ENCODE measurements at places on chromosomes 1 and 21.

DNA sequence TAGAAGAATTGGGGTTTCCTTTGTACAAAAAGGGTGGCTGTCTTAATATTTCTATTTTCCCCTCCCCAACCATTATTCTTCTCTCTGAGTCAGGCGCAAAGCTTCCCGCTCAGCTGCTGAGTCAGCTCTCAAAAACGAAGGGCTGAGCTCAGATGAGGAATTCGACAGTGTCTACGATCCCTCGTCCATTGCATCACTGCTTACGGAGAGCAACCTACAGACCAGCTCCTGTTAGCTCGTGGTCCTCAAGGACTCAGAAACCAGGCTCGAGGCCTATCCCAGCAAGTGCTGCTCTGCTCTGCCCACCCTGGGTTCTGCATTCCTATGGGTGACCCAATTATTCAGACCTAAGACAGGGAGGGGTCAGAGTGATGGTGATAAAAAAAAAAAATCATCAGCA is 3.0 kb upstream of the TUFT1 start:
- no peak for DNase-seq

- DNase-seq: no peak
Measured at GRCh38 chr1:156608981-156609380, 7.7 kb upstream of the GPATCH4 start.

GRCh38 chr1:41742219-41742618 is 176.5 kb downstream of the HIVEP3 start:
- DNase-seq: peak; percentile 15

DNA sequence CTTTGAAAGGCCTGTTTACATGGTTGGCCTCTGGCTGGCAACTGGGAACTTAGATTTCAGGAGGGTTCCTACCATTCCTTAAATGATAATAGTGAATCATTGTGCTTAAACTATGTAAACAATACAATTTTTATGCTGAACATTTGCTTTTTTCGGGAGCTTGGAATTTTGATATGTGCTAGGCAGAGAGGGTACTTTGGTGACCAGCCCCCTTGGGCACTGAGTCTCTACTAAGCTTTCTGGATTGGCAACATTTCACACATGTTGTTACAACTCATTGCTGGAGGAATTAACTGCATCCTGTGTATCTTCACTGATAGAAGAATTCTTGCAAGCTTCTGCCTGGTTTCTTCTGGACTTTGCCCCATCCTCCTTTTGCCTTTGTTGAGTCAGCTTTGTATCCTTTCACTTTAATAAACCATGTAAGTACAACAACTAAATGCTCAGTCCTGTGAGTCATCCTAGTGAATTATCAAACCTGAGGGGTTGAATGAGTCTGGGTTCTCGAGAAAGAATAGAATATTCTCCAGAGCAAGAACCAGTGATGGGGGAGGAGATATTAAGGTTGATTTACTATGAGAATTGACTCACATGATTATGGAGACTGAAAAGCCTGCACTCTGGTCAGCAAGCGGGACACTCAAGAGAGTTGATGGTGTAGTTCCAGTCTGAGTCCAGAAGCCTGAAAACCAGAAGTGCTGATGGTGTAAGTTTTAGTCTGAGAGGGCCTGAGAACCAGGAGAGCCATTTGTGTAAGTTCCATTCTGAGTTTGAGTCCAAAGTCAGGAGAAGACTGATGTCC is 3.1 kb upstream of the SLC16A4 start:
- no peak for DNase-seq

GRCh38 chr1:200359610-200360163 is 50.1 kb downstream of the ZNF281 start:
- DNase-seq: no peak

DNA sequence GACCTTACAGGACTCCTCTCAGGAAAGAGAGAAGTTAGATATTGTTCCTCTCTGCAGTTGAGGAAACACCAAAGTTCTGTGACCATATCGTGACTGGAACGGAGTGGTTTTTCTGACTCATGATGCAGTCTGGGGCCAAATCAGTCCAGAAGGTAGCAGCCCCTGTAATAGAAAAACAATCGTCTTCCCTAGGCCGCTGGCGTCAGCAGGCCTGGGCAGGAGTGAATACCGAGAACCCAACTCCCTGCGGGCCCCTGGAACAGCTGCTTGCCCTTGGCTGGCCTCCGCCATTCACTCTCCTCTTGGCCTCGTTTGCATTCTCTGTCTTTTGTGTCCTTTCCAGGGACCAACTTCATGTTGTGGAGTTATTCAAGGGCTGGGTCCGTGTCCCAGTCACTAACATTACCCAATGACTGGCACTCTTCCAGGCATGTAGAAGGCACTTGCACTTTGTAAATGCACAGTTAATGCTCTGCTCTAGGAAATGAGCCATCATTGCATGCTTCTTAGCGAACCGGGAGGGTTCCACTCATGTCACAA is 10.9 kb upstream of the CD101 start:
- DNase-seq: no peak

DNA sequence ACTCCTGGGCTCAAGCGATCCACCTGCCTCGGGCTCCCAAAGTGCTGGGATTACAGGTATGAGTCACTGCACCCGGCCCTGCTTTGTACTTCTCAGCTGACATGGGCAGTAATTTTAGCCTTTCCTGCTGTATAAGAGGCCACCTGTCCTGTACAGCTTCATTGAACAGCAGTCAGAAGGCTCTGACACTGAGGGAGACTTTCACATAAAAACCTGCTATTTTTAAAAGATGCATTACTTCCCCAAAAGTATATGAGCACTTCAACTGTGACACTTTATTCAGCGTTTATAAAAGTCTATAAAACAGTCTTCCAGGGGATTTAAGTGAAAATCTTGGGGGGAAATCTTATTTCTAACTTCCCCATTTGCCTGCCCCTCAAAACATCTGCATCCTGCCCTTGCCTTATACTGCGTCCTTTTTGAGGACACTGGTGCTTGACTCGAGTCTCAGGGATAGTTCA is 17.6 kb downstream of the RNU5D-1 start:
- no peak for DNase-seq

DNA sequence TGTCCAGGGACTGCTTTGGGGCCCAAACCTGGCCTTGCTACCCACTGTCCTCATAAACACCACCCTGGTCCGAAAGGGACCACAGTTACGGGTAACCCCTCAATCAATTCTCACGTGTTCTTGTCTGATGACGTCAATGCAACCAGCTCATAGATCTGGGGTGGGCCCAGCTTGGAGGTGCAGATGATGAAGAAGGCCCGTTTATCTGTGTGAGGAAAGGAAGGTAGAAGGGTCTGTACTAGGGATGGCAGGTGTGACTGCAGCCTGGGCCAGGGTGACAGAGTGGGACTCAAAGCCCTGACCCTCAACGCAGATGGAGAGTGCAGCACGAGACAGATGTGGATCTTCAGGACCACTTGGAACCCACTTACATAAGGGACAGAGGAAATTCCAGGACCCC is 22.1 kb downstream of the LRRC71 start:
- no peak for DNase-seq

DNA sequence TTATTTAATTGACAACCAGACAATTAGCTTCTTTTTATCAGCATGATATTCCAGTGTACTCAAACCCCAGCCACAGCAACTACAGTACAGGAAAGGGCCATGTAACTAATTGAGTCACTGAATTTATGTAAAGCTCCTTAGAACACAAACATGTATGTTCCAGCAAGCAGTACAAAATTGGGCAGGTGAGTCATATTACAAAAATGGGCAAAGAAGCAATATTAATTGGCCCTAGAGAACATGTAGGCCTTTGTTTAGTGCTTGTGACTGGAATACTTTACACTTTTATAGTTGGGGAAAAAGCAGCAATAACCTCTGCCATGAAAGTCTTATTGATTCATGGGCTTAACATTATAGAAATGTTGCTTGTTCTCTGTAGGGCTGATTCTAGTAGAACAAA is 31.8 kb downstream of the CLEC20A start:
- no peak for DNase-seq

DNA sequence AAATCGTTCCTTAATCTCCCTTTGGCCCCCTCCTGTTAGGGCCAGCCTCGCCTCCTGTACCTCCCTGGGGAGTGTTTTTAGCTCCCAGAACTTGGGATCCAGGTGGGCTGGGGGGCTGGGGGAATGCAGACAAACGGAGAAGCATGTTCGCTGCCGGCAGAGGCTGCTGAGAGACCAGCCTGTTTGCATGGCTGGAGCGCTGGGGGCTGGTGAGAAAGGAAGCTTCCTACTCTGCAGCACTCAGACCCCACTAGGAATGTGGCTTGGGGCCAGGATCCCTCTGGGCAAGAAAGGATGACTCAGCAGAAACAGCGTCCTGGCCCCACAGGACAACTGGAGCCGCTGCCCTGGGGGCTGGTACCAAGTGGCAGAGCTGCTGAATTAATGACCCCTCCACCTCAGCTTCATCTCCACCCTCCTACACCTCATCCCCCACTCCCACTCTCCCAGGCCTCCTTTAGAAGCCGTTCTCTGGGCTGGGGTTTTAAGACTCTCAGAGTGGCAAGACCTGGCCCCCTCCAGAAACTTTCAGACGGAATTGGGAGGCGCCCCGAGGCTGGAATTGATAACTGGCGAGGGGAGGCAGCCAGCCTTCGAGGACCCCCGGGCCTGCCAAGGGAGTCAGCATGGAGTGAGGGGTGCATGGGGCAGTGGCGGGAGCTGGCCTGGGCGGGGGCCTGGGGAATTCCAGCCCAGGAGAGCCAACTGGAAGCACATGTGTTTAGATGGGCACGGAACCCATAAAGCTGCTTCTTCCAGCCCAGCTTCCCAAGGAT is 28.5 kb upstream of the EPS8L3 start:
- peak; percentile 27 for DNase-seq

- DNase-seq: no peak
Measured at GRCh38 chr1:193299038-193299437, 112.6 kb upstream of the B3GALT2 start.

- no peak for DNase-seq
Measured at GRCh38 chr1:51543858-51544257, 24.8 kb upstream of the EPS15 start.

DNA sequence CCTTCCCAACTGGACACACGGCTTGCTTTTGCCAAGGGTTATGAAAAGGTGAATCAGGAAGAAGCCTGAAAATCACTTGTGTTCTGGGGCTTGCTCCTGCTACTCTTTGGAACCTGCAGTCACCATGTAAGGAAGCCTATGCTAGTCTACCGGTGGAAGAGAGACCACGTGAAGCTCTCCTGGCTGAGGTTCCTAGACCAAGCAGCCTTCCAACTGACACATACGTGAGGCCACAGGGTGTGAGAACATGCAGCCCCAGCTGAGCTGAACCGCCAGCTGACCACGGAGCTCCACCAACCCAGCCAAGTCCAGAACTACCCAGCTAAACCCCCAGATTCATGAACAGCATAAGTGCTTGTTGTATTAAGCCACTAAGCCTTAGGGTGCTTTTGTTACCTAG is 72.8 kb upstream of the KRTAP19-8 start:
- no peak for DNase-seq

GRCh38 chr1:201459052-201459451 is 9.9 kb downstream of the PHLDA3 start:
- no peak for DNase-seq

DNA sequence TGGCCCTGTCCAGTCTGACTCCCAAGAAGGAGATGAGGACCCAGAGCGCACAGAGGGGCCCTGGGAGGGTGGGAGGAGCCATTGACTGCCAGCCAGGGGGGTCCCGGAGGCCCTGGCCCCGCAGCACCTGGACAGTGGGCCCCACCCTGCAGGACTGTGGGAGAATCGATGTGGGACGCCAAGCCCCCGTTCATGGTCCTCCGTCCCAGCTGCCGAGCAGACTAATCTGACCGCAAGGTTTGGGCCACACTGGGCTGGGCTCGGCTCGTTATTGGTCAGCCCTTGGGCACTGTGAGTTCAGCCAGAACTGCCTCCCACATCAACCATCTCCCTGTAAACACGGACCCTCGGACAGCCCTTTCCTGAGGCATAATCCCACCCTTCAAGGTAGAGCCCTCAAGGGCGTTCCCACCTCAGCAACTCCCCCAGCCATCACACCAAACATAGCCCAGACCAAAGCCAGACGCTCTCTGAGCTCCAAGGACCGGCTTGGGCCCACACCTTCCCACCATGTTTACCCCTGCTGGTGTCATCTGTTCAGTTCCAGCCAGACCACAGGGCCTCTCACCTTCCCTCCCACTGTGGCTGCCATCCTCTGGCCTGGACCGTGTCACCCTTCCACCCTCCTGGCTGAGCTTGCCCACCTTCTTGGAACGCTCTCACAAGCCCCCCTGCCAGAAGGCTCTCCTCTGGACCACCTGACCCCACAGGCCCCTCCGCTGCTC is 16.2 kb upstream of the POFUT2 start:
- DNase-seq: no peak
